ENCODE measurements at places on chromosomes 13 and 19.
A peak's percentile ranks its signal among the peaks of the same experiment; 100 is the strongest.

DNA sequence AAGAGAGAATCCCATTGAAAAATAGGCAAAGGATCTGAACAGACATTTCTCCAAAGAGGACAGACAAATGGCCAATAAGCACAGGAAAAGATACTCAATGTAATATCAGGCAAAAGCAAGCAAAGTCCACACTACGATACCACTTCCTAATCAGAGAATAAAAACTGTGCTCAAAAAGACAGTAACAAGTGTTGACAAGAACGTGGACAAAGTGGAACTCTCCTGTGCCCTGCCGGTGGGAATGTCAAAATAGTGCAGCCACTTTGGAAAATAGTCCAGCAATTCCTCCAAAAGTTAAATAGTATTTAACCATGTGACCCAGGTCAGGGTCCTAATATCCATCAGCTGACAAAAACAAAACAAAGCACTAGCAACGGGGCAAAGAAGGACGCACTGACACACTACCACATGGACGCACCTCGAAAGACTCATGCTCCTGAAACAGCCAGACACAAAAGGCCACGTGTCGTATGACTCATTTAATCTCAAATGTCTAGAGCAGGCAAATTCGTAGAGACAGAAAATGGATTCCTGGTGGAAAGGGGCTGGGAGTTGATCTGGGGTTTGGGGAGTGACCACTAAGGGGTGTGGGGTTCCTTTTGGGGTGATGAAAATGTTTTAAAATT, 5.2 kb downstream of the MIER2 start:
- no peak for DNase-seq

- no peak for DNase-seq
Observed at GRCh38 chr13:106140476-106140875, 395.0 kb downstream of the EFNB2 start.

GRCh38 chr19:7665076-7665475, 3.8 kb upstream of the RETN start:
- peak; percentile 87 for DNase-seq

- DNase-seq = no peak
Observed at GRCh38 chr13:52850072-52850395, 1.6 kb upstream of the PCDH8 start.

- DNase-seq = peak; percentile 37
Observed at GRCh38 chr19:1521636-1522035, 2.2 kb upstream of the PLK5 start.

DNA sequence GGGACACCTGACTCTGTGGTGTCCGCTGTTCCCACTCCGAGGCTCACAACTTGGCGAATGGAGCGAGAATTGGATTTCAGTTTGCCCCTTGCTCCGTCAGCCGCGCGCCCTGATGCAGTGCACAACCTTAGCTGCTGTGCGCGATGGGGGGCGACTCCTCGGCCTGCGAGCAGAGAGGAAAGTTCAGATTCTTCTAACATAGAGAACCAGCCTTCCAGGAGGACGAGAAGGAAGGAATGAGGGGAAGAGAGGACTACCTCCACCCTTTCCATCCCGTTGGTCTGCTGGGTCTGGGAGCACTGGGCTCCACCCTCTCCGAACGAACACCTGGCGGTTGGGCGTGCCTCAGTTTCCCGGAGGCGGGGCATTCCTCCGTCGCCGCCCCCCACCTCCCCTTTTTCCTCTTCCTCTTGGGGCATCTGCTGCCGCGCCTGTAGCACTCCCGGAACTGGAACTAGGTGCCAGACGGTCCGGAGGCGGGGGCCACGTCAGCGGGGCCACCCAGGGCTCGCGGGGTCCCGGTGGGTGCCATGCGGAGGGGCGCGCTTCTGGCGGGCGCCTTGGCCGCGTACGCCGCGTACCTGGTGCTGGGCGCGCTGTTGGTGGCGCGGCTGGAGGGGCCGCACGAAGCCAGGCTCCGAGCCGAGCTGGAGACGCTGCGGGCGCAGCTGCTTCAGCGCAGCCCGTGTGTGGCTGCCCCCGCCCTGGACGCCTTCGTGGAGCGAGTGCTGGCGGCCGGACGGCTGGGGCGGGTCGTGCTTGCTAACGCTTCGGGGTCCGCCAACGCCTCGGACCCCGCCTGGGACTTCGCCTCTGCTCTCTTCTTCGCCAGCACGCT, at the start of gene KCNK6:
Gene KCNK6, plus strand, starts transcription at position 425 of the 838 bp plus-strand sequence. Its CDS starts 106 bp downstream, at position 531.
- DNase-seq = peak; percentile 79

- peak; percentile 83 for DNase-seq
Observed at GRCh38 chr19:50817941-50818858, 5.4 kb downstream of the KLK1 start.

- DNase-seq = no peak
Observed at GRCh38 chr19:40147693-40148347, 43.4 kb upstream of the MAP3K10 start.

- DNase-seq = no peak
Observed at GRCh38 chr19:46963093-46963734, 56.4 kb upstream of the NPAS1 start.
